ENCODE measurements at places on chromosomes 3 and 15.

DNA sequence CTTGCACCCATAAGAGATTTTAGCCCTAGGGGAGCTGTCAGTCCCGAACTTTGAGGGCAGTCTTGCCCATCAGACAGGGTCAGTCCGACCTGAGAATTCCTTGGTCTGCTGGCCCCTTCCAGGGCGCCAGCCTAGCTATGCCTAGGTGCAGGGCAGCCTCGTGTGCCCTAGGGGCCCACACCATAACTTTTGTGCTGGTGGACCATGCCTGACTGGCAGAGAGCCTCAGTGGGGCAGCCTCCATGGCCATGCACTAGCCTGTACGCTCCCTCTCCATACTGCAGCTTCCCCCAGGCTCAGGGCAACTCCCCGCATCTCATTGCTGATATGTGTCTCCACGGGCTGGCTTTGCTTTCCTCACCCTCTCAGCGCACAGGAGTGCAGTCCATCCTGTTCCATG lies 835.8 kb upstream of the ALCAM start:
- DNase-seq = no peak

DNA sequence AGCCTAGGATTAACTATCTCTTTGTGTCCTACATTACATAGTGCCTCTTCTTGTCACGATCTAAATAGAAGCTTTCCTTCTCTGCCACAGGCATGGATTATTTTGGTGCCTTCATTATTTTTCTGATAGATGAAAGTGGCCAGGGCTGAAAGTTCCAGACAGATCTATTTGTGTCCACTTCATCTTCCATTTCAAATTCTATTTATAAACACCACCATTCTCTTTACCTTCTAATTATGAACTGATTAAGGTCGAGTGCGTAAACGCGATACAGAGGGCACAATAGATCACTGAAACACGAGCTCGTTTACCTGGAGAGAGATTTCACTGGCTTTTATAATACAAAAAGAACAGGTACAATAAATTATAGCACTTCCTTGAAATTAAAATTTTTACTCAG lies 105.0 kb downstream of the EDEM1 start:
- no peak for DNase-seq

DNA sequence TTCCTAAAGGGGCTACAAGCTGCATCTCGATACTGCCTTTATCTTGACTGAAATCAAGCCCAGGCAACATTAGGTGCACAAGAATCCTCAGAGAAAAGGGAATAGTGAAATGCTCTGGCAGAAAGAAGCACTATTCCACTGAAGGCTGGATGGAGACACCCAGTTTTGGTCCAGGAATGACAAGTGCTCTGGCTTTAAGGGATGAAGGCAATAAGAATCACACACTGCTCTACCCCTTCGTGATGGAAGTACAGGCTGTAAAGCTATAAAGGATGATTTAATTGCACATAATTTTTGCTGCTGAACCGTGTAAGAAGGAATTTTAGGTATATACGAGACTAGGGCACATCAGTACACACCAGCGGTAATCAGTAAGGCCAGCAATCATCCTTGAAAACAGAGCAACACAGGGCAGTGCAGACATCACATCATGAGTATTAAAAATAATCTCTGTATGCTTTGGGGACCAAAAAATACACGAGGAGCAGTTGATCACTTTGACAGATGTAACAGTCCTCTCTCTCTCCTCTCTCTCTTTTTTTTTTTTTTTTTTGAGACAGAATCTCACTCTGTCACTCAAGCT lies 414.6 kb upstream of the TBL1XR1 start:
- DNase-seq = no peak

- peak; percentile 52 for DNase-seq
These were observed 11.1 kb upstream of the ABHD10 start for GRCh38 chr3:111967651-111968274.

GRCh38 chr3:9229325-9229724 lies 20.1 kb downstream of the SRGAP3 start:
- no peak for DNase-seq

- DNase-seq = no peak
These were observed 506.3 kb downstream of the SHQ1 start for GRCh38 chr3:72341920-72342319.

- no peak for DNase-seq
These were observed 42.2 kb upstream of the PTX3 start for GRCh38 chr3:157394411-157394810.

DNA sequence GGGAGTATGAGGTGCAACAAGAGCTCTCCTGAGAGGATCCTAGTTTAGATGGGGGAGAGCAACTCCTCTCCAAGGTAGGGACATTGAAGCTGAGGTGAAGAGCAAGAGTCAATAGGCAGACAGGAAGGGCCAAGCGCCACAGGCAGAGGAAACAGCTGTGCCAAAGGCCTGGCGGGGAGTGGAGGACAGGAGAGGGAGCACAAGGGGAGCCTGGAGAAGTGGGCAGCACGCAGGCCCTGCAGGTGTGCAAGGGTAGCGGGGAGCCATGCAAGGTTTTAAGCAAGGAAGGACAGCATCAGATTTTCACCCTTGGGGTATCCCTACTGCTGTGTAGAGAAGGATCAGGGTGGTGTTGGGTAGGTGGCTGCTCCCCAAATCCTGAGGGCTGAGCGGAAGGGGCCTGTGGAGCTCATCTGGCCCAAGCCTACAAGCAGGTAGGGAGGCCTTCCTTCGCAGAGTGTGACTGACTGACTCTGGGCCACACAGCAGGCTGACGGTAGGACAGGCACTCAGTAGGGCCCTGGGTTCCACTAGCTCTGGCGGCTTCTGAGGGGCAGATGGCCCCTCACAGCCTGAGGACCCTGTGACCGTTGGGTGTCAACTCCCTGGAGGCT lies 13.3 kb downstream of the CHST13 start:
- no peak for DNase-seq

DNA sequence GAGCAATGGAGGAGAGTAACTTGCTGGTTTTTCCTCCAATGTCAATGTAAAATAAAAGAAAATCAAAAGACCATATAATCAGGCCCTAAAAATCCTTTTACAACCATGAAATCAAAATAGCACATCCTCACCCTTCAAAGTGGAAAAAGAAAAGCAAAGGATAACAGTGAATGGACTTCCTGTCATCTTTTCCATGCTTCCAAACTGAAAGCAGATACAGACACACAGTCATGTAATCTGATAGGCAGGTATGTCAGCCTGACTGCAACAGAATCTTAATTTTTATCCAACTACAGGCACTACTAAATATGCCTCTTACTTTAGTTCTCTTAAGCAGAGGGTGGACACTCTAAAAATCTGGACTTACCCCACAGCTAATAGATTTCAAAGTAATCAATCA lies 27.8 kb upstream of the IGDCC4 start:
- no peak for DNase-seq

DNA sequence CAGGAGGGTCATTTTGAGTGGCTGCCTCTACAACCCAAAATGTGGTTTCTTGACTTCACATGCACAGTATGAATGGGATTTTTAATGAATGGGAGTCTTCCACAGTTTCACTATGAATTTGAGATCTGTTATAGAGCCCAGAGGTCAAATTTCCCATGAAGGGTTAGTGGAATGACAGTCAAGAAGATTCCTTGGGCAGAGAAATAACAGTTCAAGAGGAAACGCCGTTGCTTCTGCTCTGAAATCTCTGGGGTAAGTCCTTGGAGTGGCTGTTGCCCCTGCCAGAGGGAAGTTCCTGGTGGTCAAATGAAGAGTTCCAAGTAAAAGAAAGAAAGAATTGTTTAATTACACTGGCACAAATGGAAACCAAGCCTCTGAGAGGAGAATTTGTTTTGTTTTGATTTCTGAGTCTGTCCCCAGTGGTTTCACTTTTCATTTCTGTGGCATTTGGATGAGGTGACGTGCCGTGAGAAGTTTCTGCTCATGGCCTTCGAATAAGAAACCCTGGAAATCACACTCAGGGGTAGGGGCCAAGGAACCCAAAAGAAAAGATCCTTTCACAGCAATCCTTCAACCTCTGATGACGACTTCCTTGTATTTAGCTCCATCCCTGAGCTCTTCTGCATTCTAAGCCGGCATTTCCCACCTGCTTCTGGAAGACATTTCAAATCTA lies 77.5 kb upstream of the IL12A start:
- no peak for DNase-seq

GRCh38 chr15:49908236-49908932 lies 210.6 kb downstream of the ATP8B4 start:
- peak; percentile 18 for DNase-seq

DNA sequence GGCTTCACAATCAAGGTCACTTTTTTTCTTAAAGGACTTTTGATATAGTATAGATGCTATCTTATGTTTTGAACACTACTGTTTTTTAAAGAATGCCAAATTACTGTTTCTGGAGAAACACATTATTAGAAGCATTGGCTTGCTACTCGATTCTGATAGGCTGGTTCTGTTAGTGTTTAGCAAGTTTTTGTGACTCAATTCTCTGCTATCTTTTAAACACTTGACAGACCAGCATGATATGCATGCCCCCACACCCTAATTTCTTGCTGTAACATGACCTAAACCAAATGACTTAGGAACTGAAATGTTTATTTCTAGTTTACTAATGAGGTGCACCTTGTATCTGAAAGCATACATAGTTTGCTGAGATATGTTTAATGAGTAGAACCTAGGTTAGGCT lies 5.5 kb upstream of the IL20RB start:
- DNase-seq = no peak

GRCh38 chr15:81049835-81050234 lies 49.1 kb downstream of the TLNRD1 start:
- no peak for DNase-seq

- DNase-seq = no peak
These were observed 9.1 kb downstream of the BCL2L10 start for GRCh38 chr15:52103217-52104207.

DNA sequence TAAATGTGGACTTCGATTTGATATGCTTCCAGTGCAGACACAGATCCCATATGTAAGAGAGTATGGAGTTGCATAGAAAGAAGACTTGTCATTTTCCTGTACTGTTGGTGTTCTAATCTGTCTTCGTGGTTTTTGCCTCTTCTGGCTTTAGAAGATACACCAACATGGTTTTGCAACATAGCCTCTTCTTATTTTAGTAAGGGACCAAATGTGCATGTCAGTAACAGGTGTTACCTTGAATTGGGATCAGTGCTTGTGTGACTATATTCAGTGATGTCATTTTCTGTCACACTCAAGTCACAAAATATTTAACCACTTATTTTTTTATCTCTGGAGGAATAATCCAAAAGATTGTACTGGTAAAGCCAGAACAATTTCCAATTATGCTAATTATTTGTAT lies 140.4 kb downstream of the SNRPN start:
- DNase-seq = no peak

- no peak for DNase-seq
These were observed 25.8 kb downstream of the TIMP4 start for GRCh38 chr3:12132881-12133280.

- DNase-seq = no peak
These were observed 54.6 kb downstream of the SST start for GRCh38 chr3:187615630-187616029.

DNA sequence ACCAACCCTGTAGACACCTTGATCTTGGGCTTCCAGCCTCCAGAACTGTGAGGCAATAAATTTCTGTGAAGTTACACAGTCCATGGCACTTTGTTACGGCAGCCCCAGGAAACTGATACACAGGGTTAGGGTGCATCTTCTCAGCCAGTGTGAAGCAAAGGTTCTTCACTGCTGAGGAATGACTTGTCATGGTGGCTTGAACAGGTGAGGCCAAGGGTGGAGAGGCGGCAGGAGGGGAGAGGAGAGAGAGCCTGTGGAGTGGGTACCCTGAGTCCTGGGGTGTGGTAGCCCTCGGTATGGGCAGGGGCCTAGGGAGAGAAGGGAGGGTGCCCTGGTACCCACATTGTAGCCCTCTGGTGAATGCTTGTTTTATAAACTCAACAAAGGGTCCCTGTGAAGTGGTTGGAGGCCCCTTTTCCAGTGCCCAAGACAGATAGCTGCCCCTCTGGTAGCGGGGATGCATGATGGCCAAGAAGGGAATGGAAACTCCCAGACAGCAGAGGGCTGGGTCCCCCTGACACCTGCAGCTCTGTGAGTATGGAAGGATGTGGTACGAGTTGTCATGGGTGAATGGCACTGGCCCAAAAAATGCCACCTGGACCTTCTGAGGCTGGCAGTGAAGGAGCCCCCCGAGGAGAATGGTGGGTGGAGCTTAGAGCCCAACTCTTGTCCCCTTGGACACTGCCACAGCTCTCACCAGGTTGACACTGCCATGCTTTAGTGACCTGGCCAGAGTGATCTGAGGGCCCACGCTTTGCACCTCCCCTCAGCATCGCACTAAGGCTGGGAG lies 49.6 kb downstream of the SPSB4 start:
- DNase-seq = no peak

DNA sequence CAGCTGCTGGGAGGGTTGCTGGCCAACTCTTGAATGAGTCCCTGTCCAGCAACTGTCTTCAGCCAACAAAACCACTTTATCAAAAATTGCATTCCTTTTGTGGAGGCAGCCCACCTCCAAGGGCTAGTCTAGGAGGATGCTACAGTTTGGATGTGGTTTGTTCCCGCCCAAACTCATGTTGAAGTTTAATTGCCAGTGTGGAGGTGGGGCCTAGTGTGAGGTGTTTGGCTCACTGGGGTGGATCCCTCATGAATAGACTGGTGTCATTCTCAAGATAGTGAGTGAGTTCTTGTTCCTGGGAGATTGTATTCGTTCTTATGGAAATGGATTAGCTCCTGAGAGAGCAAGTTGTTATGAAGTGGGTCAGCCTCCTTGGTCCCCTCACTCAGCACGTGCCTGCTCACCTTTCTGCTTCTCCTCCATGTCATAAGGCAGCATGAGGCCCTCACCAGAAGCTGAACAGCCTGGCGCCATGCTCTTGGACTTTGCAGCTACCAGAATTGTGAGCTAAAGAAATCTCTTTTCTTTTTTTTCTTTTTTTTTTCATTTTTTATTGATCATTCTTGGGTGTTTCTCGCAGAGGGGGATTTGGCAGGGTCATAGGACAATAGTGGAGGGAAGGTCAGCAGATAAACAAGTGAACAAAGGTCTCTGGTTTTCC lies 4.2 kb upstream of the RFC4 start:
- no peak for DNase-seq
